Cardiac fibroblast (primary cell): ENCODE measurements at places on chromosomes 4 and X.
A peak's percentile ranks its signal among the peaks of the same experiment; 100 is the strongest.

GRCh38 chrX:134752558-134752957 lies 94.3 kb upstream of the PLAC1 start:
- no peak for DNase-seq

DNA sequence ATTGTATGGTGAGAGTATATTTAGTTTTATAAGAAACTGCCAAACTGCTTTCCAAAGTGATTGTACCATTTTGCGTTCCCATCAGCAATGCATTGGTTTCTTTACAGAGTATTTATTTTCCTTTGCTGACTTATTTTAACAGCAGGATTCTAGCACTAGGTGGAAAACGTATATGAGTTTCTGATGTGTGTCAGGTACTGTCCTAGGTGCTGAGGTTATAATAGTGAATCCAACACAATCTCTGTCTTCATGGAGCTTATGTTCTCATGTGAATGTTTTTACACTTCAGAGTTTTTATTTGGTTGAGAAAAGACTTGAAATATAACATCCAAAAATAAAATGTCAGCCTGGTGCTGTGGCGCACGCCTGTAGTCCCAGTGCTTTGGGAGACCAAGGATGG lies 4.0 kb downstream of the REPS2 start:
- no peak for DNase-seq

DNA sequence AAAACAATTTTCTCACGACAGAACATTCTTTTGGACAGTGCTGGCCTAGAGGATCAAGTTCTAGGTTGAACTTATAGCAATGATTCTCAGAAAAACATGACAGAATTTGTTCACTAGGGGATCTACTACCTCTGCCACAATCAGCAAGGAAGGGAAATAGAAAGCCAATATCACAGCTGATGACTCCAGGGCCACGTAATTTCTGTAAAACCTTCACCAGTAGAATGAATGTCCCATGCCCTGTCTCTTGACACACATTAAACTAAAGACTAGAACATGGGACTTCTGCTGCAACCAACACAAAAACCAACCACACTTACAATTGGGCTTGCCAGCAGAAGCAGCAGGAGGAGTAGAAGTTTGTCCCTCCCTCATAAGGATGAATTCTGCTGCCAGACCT lies 86.0 kb upstream of the NPFFR2 start:
- no peak for DNase-seq

DNA sequence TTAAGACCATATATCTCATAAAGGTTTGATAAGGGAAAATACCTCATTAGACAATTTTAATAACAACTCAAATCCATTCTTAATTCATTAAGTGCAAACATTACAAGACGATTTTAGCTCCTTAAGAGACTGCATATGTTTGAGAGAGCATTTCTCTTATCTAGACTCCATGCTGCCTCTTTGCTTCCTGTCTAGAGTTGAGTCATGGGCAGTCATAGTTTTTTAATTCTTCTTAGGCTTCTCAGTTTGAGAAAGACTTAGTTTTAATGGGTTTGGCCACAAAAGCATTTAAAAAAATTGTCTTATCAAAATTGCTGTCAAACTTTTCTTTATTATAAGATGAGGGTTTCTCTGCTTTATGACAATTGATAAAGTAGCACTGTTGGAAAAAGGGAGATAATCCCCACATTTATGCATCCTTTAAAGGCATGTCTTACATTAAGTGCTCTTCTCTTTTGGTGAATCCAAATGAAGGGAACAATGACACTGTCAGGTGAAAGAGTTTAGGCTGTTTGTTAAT lies 713.4 kb downstream of the PCDH18 start:
- DNase-seq = peak; percentile 36

DNA sequence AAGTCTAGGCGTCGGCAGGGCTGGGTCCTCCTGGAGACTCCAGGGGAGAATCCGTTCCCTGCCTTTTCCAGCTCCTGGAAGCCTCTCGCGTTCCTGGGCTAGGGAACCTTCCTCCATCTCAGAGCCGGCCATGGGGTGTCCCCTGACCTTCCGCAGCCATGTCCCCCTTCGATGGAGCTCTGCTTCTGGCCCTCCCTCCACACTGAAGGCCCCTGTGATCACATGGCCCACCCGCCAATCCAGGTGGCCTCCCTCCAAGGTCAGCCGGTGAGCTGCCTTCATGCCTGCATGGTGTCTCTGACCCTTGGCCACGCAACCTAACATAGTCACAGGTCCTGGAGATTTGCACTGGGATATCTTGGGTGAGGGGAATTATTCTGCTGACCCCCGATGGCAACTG lies 69.6 kb downstream of the TRMT44 start:
- DNase-seq = no peak

DNA sequence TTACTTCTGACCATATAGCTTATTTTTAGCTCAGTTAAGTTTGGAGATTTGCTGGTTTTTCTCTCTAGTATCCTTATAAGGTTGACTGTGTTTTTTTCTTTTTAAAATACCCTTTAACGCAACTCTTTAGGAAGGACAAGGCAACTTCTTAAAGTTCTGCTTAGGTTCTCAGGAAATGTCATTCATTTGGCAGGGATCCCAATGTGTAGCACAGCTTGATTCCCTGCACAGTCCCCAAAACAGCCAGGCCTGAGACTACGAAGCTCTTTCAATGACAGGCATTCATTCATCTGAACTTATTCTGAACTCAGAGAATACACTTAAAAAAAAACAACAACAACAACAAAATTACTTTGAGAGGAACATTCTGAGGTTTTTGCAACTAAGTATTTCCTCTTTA lies 1765.8 kb downstream of the PCDH7 start:
- no peak for DNase-seq

DNA sequence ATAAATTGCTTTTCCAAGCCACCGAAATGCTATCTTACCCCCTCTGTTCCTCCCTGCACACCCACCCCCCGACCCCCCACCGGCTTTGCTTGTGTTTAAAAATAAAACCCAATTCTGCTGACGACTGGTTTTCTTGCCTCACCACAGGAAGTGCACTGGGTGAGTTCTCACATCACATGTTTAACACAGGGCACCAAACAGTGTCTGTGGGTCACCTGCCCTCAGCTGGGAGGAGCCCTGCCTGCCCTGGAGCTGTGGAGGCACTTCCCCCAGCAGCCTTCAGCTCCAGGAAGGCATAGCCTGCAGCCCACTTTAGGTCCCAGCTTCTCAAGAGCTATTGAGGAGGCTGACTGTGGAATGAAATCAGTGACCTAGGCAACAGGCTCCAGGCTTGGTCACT lies 8.8 kb downstream of the TMEM255A start:
- DNase-seq = no peak

DNA sequence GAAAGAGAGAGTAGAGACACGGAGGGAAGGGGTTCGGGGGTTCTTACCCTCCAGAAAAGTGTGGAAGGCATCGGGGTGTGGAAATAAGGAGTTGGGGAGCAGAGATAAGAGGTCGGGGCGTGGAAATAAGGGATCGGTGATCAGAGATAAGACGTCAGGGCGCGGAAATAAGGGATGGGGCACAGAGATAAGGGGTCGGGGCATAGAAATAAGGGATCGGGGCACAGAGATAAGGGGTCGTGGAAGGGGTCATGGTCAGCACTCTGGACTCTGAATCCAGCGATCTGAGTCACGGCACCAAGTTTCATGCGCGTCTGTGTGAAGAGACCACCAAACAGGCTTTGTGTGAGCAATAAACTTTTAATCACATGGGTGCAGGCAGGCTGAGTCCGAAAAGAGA lies 119.1 kb downstream of the PCDH10 start:
- DNase-seq = no peak

GRCh38 chrX:37783305-37783704 lies 3.4 kb downstream of the CYBB start:
- no peak for DNase-seq

DNA sequence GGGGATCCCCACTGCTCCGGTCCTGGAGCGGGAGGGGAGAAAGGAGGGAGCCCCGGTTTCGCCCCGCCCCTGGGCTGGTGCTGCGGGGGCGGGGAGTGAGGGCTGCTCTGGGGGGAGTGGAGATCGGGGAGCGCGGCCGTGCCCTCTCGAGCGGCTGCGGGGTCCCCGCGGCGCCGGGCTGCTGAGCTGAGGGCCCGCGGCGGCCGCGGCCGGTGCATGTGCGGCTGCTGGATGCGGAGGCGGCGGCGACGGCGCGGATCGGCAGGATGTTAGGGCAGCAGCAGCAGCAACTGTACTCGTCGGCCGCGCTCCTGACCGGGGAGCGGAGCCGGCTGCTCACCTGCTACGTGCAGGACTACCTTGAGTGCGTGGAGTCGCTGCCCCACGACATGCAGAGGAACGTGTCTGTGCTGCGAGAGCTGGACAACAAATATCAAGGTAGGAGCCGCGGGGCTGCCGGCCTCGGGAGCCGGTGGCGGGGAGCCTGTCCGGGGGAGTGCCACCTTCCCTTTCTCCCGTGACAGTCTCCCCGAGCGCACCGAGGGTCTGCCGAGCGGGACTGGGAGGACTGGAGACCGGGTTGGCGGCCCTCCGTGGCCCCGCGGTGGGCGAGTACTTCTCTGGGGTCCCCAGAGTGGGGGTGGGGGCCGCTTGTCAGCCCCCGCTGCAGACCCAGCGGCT lies at the start of gene ING2:
ING2 (plus strand) TSS at position 129 of the 681 bp plus-strand sequence; CDS start at position 267, 138 bp downstream.
- no peak for DNase-seq

GRCh38 chrX:12753366-12753765 lies 37.8 kb upstream of the PRPS2 start:
- no peak for DNase-seq

DNA sequence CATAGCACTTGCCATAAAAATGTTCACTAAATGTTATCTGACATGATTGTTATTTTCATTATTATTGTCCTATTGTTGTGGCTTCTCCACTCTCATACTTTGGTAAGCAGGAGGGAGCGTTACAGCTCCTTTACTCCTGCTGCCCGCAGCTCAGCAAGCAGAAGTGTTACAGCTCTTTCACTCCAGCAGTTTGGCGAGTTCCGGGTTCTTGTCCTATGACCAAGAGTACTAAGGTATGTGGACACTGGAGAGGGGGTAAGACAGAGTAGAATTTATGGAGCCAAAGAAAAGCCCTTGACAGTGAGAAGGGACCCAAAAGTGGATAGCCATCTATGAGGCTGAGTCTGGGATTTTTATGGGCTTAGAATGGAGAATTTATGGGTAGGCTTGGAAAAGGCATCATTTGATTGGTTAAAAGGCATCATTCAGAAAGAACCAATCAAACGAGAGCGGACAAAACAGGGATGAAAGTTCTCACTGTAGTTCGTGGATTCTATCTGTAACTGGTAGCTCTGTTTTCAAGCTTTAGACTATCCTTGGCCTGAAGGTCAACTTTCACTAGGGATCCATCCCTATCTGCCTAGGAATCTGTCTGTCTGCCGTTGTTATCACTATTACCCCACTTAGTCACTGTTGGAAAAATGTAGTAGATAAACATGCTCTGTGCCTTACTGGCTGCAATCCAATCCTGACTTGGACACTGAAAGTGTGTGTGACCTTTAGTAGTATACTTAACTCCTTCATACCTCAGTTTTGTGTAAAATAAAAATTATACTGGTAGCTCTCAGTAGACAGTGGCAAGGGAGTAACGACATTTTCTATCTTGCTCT lies 545.6 kb upstream of the LCORL start:
- DNase-seq = no peak

DNA sequence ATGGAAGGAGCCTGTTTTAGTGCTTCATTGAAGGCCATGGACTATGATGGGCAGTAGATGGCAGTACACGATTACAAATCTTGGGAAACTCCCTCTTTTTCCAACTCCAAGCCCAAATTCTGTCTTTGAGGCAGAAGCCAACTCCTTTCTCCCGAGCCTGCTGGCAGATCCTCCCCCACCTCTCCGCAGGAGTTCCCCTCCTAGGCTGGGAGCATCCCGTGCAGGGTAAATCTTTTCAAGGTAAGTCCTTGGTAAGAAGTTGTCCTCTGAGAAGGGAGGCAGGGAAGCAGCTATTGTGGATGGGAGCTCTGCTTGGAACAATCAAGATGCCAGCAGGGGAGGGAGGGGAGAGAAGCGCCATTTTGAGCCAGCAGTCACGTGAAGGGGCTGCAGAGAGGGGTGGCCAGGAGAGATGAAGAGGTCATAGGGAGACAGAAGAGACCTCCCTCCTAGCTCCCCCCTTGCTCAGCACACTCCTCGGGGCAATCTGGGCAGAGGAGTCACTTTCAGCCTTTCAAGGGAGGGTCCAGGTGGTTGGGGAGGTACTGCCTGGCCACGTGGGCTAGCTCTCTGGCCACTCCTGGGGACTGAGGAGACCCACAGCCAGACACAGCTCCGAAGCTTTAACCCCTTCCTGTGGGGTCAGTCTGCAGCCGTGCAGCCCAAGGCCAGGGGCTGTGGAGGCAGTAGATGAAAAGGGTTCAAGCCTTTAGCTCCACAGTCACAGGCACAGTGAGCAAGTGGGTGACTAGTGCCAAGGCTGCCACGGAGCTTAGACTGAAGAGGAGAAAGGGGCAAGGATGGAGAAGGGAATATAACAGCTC lies 9.6 kb downstream of the CC2D2A start:
- DNase-seq = peak; percentile 94

DNA sequence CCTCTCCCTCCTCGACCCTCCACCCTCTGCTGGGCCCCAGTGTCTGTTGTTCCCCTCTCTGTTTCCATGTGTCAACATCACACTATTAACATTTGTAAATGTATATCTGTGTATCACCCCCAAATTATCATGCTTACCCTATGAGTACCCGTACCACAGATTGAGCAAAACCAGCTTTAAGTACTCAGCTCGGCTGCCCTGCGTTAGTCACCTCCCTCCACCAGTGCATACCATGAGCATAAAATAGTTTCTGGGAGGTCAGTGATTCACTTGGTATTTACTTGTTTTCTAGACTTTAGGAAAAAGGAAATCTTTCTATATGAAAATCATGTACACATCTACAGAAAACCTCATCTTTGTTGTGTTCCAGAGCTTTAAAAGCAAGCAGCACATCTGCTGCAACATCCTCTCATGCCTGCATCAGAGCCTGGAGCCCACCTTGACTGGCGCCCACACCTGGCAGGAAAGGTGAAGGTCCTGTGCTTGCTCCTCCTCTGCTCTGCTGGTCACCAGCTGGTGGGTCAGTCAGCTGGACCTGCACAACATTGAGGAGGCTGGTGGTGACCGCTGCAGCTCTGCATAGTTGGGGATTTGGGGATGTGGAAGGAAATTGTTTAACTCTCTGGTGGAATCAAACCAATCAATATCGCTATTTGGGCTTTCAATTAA lies 214.4 kb upstream of the KLF3 start:
- DNase-seq = no peak

DNA sequence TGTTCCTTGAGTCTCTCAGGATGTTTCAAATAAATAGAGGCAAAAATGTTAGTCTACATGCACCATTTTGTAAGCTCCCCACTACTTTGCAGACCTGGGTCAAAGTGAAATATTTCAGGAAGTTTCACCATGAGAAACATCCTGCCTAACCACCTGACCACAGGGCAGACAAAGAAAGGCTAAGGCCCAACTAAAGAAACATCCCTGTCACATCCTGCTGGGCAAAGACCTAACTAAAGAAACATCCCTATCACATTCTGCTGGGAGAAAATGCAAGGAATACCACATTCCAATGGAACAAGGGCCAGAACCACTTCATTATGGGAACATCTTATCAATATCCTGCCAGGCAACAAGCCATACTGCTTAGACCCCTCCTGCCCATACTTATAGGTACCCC lies 1303.4 kb downstream of the TECRL start:
- no peak for DNase-seq

- peak; percentile 18 for DNase-seq
These were observed 47.3 kb downstream of the PJA1 start for GRCh38 chrX:69117876-69118526.

- DNase-seq = no peak
These were observed 291.0 kb upstream of the STS start for GRCh38 chrX:6856471-6856870.

GRCh38 chrX:311156-312129 lies 7.2 kb downstream of the GTPBP6 start:
- DNase-seq = no peak
